ENCODE measurements at places on chromosomes 4 and X.

DNA sequence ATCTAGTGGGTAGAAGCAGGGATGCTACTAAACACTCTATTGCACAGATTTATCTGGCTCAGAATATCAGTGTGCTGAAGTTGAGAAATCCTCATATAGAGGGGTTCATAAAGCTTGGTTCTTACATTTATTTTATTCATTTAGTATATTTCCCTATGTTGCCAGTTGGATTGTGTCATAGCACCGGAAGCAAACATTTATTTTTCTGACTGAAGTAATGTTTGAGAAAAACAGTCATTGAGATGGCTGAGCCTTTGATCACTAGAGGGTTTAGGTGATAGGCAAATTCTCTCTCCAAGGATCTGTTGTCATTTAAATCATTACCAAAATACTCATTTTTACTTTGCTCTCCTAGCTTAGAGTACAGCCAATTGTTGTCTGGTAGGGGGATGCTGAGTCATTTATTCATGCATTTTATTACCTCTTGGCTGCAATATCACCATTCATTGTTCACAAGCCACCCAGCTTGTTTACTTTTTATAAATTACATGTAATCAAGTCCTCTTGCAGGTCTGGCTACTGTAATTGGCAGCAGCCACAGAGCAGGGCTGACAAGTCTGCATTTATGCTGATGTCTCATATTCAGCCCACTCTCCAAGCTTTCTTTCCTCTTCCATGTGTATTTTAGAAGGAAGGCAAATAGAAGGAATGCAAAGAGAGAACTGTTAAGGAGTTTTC, 15.2 kb downstream of the GAB1 start:
- DNase-seq = no peak

GRCh38 chr4:55312489-55313101, 33.4 kb upstream of the SRD5A3 start:
- DNase-seq = peak; percentile 11

DNA sequence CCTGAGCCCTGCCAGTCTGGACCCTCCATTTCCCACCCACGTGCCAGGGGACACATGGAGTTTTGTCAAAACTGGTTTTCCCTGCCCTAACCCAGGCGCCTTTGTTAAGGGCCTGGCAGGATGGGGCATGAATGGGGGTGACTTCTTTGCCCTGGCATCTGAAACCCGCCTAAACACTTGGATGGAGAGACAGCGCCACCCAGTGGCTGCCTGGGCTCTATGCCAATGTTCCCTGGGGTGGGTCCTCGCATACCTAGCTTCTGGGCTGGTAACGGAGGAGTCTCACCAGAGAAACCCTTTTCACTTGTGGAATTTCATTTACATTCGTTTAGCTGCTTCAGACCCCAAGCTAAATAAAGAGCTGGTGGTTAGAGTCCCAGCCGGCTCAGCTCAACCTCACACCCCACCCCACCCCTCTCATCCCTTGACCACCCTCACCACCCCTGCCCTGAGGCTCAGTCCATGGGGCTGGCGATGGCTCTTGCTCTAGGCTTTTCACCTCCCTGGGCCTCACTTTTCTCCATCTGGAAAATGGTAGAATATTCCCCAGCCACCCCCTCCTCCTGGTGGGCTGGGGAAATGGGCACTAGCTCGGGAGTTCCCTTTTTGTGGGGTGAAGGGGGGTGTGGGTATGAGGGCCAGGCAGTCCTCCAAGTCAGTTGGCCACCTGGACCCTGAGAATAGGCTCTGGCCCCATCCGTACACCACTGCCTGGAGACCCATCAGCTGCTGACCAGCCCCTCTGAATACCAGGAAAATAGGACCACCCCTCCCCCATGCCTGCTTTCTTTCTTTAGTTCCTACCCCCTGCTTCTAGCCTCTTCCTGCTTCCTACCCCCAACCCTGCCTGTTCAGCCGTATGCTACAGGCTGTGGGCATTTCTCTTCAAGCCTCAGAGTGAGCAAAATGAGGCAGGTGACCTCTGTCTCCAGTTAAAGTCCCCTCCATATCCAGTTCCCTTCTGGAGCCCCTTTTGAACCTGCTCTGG, 57.1 kb upstream of the PJA1 start:
- DNase-seq = peak; percentile 68

DNA sequence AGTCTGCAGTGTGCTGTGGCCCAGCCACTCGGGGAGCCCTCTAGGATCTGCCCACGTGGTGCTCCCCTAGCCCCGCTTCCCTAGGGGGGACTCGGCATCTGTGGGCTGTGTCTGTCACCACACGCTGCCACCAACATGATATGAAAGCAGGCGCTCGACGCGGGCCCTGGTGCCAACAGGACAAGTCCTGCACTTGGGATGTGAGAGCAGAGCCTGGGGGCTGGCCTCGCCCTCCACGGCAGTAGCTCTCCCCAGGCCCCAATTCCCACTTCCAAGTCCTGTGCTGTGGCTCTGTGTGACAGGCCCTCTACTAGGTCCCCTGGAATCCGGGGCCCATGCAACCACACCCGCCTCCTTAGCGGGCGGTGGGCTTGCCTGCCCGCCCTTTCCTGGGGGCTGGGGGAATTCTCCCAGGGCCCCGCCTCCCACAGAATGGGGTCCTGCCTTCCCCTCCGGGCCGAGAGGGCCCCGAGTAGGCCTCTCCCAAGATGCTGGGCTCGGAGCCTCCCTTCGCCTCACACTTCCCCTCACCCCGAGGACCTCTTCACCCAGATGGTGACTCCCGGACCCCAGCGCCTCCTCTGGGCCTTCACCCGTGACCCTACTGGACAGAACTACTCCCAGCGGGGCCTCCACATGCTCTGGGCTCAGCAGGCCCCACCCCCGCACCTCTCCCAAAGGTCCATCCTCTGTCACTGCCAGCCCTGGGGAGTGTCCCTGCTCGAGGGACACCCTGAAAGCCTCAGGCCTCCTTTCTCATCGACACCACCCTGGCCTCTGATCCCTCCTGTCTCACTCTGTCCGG, 11.2 kb downstream of the LRPAP1 start:
- DNase-seq = no peak

DNA sequence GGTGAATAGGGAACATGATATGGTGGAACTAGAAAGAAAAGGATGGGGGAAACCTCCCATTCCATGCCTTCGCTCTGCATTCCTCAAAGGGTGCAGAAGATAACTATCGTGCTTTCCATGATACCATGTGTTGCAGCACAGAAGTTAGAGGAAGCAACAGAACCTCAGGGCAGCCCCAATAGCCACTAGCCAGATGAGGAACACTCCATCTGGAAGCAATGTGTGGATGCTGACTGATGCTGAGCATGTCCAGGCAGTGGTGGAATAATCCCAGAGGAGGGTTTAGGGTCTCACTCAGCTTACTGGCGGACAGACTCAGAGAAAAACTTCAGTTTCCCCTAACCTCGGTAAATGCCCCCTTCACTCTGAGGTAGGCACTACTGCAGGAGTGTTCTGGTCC, 7.5 kb downstream of the SMIM10 start:
- no peak for DNase-seq

DNA sequence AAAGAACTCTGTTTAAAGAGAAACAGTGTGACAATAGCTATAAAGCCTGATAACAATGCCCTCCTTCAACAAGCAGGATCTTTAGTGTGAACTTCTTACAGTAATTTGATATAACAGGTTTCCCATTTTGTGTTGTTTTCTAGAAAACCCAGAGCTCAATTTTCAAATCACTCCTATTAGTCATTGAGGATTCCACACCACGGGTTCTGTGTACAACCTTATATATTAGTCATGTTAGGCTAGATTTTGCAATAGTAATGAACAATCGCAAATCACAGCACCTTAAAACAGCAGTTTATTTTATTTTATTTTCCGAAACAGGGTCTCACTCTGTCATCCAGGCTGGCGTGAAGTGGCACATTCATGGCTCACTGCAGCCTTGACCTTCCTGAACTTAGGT, 1020.9 kb upstream of the INTU start:
- DNase-seq = no peak

DNA sequence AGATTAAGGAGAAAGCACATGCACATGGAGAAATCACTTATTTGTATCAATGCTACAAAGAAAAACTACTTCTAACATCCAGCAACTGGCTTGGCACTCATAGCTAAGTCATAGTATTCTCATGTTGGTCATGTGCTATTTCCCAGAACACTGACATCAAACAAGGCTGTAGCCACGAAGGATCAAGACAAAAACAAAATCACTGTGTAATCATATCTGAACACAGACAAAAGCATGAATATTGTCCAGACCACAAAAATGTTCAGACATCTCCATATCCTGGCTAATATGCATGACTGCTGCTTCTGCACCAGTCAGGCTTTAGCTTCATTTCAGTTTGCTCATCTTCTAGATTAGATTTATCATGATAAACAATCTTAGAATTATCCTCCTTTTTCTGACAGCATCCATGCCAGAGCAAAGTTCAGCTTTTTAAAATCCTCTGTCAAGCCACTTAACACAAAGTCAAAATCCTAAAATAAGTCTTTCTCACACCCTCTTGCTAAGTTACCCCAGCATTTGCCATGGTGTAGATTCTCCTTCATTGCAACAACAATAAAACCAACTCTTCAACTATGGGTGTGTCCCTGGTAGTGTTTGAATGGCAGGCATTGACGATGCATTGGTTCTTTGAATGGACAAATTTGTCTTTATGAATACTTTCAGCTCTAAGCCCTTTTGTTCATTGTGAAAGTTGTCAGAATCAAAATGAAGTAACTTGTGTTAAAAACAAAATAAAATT, 39.1 kb upstream of the NPFFR2 start:
- no peak for DNase-seq

GRCh38 chr4:158590306-158590705, 68.6 kb downstream of the RXFP1 start:
- DNase-seq = no peak

DNA sequence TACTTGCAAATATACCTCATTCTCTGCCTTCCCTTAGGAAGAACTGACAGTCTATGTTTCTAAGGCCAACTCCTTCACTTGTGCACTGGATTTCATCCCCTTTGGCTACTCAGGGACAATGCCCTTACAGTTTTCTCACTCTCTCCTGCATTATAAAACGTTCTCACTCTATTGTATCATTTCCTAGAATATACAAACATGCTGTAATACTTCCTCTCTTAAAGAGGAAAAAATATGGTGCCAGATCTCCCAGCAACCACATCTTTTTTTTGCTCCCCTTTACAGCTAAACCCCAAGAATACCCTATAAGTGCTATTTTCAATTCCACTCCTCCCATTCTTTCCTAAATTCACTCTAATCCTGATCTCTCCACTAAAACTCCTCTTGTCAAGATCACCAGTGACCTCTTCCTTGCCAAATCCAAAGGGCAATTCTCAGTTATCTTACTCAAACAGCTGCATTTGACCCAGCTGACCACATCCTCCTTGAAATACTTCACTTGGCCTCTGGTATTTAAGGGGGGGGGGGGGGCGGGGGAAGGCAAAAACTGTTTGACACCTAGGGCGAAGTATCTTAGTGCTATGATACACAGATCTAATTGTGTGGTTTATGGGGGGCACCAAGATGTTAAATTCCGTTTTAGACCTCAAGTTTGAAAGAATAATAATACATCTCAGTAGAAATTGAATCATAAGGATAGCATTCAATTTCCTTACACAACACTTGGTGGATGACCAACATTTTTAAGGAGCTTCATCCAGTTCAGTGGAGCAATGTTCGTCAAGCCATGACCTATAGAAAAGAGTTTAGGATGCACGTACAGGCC, 1.6 kb downstream of the RCHY1 start:
- no peak for DNase-seq

- DNase-seq = no peak
Observed at GRCh38 chr4:25123236-25123635, 37.0 kb downstream of the SEPSECS start.

GRCh38 chrX:30495468-30495867, 82.1 kb downstream of the TASL start:
- DNase-seq = no peak

- no peak for DNase-seq
Observed at GRCh38 chr4:147015491-147015890, 69.8 kb upstream of the TTC29 start.

GRCh38 chr4:189129044-189129694, 811.5 kb upstream of the FRG1 start:
- no peak for DNase-seq

DNA sequence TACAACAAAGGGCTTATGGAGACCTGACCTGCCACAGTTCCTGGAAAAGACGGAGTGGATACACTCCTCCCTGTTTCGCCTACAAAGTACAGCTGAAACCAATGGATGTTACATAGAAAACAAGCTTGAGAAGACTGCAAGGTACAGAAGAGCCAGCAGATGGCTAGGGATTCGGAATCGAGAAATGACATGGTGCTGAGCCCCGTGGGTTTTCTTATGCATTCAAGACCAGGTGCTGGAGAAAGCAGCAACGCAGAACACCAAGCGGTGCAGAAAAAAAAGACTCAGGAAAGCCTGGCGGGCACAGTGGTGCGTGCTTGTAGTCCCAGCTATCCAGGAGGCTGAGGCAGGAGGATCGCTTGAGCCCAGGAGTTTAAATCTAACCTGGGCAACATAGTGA, 13.8 kb downstream of the TIMM17B start:
- DNase-seq = no peak

GRCh38 chr4:101238706-101239105, 108.6 kb downstream of the PPP3CA start:
- no peak for DNase-seq

DNA sequence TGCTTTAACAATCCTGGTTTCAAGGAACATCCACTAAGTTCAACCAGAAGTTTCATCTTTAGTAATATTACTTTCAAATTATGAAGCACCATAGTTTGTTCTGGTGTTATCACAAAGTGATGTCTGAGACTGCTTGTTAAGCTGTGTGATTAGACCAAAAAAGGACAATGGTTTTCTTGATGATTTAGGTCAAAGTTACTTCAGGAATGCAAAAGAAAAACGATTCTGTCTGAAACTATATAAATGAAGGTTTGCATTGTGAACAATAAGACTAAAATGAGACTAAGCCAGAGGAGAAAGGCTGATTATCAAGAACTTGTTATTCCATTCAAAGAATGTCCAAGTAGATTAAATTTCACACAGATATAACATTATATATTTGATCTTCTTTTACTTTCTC, 122.4 kb upstream of the ETNPPL start:
- DNase-seq = no peak

GRCh38 chrX:4735299-4735698, 1021.9 kb upstream of the PRKX start:
- no peak for DNase-seq

Measured in activated gamma-delta T cell treated with Interleukin-2 at 50 U/mL for 16 hours (primary cell).